T-cell (primary cell): ENCODE measurements at places on chromosomes 2 and 18. TPM values are rescaled to one million over a fixed set of nuclear protein-coding genes. Genes with fewer than 3 reads are reported as not detected.

DNA sequence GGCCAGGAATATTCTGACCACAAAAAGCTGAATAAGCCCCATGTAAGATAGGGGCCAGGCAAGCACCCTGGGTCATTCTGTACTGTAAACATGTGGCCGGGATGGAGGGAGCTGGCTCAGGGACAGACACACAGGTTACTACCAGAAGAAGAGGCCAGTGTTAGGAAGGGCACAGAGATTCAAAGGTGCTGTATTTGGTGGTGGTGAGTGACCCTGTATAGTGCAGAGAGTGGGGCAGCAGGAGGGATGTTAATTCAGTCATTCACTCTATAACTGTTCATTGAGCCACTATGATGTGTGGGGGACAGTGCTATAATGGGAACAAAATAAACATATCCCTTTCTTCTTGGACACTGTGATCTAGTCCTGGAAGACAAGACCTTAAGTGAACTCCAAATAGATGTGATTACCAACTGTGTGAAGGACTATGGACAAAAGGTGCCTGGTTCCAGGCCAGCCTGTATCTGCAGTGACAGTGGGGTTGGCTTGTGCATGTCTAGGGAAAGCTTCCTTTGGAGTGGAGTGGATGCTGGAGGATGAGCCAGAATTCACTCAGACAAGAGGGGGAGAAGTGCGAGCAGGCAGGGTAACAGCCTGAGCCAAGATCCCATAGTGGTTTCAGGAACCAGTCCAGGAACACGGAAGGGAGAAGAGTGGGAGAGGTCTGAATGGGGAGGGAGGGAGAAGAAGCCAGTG, 8.3 kb downstream of the MOCOS start:
- H3K27ac ChIP-seq: no peak overlapping the region
- no peak for DNase-seq
- H3K4me1 ChIP-seq: no peaks in the 10 kb centered on the region
- H3K27me3 ChIP-seq: peaks cover 6% of the 10 kb centered on the region
- H3K36me3 ChIP-seq: no peaks in the 10 kb centered on the region
- H3K4me3 ChIP-seq: no peak overlapping the region

DNA sequence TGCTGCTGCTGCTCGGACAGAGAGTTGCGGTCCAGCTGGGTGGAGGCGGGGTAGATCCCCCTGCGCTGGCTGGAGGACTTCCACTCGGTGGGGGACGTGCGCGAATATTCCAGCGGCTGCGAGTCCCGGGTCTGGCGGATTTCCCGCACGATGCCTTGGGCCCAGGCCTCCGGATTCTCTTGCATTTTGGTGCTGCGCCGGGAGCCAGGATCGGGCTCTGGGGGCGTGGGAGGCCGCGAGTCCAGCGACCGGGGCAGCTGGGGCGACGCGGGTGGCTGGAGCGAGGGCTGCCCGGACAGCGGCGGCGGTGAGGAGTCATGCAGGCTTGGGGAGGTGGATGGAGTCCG, 4.8 kb downstream of the NT5C1B start:
- H3K27ac ChIP-seq: no peak overlapping the region
- no peaks in the 10 kb centered on the region for H3K4me1 ChIP-seq
- no peak for DNase-seq
- no peaks in the 10 kb centered on the region for H3K36me3 ChIP-seq
- H3K27me3 ChIP-seq: no peaks in the 10 kb centered on the region

DNA sequence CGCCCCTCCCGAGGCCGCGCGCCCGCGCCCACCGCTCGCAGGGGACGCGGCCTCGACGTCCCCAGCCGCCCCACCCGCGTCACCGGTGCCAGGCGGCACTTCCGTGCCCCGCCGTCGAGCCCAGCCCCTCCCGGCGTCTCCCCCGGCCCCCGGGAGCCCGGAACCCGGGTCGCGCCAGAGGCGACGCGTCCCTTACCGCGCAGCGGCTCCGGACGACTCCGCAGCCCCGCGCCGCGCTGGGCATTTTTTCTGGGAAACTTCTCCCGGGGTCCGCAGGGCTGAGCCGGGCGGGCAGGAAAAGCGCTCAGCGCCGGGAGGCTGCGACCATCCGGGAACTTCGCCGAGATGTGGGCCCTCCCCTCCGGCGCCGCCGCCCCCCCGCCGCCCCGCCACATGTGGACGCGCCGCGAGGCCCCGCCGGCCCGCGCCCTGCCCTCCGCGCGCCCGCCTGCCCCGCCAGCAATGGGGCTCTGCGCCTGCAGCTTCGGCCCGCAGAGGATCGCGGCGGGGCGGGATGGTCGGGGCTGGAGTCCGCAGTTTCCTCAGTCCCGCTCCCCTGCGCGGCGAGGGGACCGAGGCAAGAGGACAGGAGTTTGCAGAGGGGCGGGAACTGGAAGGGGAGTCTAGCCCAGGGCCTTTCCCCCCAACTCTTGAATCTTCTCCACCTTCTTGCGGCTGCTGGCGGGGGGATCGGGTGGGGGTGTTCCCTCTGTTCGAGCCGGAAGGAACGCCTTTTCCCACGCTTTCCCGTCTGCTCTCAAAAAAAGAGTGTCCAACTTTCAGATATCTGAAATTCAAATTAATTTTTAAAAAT, 81.5 kb downstream of the CHRNA1 start:
- no peaks in the 10 kb centered on the region for H3K4me1 ChIP-seq
- no peaks in the 10 kb centered on the region for H3K27me3 ChIP-seq
- H3K36me3 ChIP-seq: no peaks in the 10 kb centered on the region
- peak overlapping the region; percentile 25 for H3K27ac ChIP-seq
- H3K4me3 ChIP-seq: peak overlapping the region; percentile 72

The ASIC4 gene
- total RNA-seq: 0.09 TPM

DNA sequence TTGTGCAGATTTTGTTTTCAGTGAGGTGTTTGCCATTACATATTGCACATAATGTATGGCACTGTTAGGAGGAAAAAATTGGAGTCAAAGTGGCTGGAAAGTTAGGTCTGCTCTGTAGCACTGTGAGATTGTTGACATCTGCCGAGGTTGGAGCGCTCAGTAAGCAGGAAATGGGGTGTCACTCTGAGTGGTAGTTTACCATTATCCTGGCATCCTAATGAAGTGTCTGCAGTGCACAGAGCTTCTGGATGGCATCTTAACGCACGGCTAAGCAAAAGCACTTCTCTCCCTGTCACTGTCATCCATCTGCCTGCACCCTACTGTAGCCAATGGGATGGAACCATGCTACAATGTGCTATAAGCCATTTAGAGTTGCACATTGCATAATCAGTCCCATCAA, 561.9 kb downstream of the ARHGAP15 start:
- DNase-seq: no peak
- H3K4me1 ChIP-seq: peaks cover 4% of the 10 kb centered on the region
- H3K27ac ChIP-seq: no peak overlapping the region
- H3K4me3 ChIP-seq: no peak overlapping the region

The GALNT14 gene
- not detected for total RNA-seq

DNA sequence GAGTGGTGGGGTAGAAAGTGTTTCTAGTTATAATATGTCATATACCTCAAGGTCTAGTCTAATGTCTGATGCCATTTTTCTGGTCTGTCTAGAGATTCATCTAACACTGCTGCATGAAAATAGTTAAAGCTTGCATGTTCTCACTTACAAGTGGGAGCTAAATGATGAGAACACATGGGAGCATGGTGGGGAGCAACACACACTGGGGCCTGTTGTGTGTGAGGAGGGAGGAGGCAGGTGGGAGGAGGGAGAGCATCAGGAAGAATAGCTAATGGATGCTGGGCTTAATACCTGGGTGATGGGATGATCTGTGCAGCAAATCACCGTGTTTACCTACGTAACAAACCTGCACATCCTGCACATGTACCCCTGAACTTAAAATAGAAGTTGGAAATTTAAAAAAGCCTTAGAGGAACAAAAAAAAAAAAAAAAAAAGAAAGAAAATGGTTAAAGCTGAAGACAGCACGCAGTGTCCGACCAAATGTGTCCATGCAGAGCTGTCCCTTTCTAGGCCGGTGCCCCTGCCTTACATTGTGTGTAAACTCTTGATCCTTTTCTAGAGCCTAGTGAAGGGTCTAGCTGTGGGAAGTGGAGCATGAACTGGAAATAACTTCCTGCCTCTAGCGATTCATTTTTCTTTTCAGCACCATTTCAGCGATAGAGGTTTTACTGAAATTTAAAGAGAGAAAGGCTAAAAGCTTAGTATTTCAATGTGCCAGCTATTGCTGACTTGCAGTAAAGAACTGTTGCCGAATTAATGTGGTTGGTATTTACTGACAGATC, 94.0 kb downstream of the FMNL2 start:
- H3K36me3 ChIP-seq: no peaks in the 10 kb centered on the region
- H3K4me1 ChIP-seq: no peaks in the 10 kb centered on the region

GRCh38 chr2:119513832-119514231, 10.5 kb downstream of the SCTR start:
- no peaks in the 10 kb centered on the region for H3K4me1 ChIP-seq
- H3K4me3 ChIP-seq: no peak overlapping the region
- no peak for DNase-seq
- no peaks in the 10 kb centered on the region for H3K36me3 ChIP-seq

DNA sequence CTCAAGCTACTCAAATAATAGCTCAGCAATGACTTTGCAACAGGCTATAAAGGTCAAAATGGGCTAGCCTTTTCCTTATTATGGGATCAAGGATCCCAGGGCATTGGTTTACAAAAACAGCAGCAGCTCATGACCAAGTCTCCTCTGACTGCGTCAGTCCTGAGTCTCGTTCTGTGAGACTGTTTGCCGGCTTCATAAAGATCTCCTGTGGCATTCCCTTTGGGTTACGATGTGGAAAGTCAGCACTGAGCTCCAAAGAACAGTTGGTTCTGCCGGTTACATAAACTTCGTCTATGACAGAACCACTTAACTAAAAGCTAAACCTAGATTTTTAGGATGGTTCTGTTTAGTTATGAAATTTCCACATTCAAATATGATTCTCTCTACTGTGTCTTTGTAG, 674.9 kb downstream of the ZEB2 start:
- H3K4me1 ChIP-seq: no peaks in the 10 kb centered on the region
- no peak overlapping the region for H3K4me3 ChIP-seq
- H3K27ac ChIP-seq: no peak overlapping the region
- DNase-seq: no peak
- H3K27me3 ChIP-seq: peaks cover 3% of the 10 kb centered on the region

The ARHGAP15 gene
- total RNA-seq: 159 TPM

The POTEI gene
- not detected for total RNA-seq

The CFAP65 gene
- not detected for total RNA-seq

- H3K27ac ChIP-seq: no peak overlapping the region
- H3K36me3 ChIP-seq: no peaks in the 10 kb centered on the region
- no peak for DNase-seq
- H3K4me1 ChIP-seq: no peaks in the 10 kb centered on the region
- H3K27me3 ChIP-seq: no peaks in the 10 kb centered on the region
Observed at GRCh38 chr2:19140463-19141208, 217.8 kb downstream of the OSR1 start.

DNA sequence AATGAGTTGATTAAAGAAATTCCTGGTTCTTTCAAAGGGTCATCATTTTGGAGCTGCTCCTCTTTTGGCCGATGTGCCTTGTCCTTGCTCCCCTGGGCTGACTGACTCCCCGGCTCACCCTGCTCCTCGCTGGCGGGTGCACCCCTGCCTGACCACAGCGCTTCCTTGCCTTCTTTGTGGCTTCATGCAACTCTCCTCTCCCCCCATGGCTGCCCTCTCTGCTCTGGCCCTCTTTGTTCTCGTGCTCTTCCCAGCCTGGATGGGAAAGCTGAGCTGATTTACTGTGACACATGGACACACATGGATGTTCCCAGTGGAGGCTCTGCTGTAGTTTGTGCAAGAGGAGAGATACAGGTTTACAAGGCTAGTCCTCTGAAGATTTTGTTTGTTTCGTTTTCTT, 234.6 kb downstream of the HAUS1 start:
- H3K36me3 ChIP-seq: no peaks in the 10 kb centered on the region
- no peak overlapping the region for H3K4me3 ChIP-seq
- no peak for DNase-seq
- no peak overlapping the region for H3K27ac ChIP-seq
- H3K4me1 ChIP-seq: peaks cover 29% of the 10 kb centered on the region

DNA sequence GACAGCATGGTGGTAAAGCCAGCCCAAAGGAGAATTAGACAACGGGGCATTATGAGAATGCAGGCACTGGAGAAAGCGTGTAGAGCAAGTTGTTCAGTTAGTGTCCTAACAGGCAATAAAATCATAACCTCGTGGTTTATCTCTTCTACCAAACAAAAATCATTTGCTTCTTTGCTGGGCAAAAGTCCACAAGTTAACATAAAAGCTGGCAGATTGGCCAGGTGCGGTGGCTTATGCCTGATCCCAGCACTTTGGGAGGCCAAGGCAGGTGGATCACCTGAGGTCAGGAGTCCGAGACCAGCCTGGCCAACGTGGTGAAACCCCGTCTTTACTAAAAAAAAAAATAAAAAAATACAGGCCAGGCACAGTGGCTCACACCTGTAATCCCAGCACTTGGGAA, 364.1 kb downstream of the SETBP1 start:
- H3K4me3 ChIP-seq: no peak overlapping the region
- H3K27me3 ChIP-seq: no peaks in the 10 kb centered on the region
- no peak for DNase-seq
- no peaks in the 10 kb centered on the region for H3K4me1 ChIP-seq
- no peak overlapping the region for H3K27ac ChIP-seq
